ENCODE measurements at places on chromosomes 5 and 9.

DNA sequence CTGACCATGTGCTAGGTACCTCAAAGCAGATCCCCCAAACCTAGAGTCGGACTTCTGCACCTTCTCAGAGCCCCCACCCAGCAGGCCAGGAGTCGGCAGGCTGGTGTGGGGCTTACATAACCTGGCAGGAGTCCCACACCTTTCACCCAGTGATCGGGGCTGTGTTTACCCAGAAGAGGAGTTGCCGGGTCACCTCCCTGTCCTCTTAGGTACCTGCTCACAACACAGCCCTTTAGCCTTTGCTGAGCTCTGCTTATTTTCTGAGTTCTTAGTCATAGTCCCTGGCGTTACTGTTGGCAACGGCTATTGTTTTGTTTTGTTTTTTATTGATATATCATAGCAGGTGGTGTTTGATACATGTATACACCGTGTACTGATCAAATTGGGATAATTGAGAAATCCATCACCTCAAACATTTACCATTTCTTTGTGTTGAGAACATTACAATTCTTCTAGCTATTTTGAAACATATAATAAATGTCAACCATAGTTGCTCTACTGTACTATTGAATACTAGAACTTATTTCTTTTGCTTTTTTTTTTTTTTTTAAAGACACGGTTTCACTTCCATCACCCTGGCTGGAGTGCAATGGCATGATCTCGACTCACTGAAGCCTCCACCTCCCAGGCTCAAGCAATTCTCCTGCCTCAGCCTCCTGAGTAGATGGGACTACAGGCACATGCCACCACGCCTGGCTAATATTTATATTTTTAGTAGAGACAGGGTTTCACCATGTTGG lies 10.4 kb upstream of the EEIG1 start:
- DNase-seq: no peak

- DNase-seq: peak; percentile 24
Observed at GRCh38 chr9:124254261-124254682, 3.5 kb upstream of the NEK6 start.

DNA sequence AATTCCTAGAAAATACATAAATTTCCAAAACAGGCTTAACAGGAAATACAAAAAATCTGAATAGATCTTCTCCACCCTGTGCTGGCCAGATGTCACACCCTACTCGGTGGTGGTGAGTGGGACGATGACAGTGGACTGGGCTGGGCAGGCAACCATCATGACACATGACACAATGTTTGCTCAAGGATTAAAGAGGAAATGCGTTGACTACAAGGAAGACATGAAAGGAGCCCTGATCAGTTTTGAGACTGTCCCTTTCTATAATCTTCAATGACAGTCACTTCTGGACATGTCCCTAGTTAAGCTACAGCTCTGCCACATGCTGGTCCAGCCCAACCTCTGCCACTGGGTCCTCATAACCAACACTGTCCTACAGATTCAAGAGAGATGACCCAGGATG lies 99.8 kb downstream of the ZDHHC21 start:
- no peak for DNase-seq

- DNase-seq: no peak
Observed at GRCh38 chr9:121399126-121399882, 29.3 kb upstream of the STOM start.

DNA sequence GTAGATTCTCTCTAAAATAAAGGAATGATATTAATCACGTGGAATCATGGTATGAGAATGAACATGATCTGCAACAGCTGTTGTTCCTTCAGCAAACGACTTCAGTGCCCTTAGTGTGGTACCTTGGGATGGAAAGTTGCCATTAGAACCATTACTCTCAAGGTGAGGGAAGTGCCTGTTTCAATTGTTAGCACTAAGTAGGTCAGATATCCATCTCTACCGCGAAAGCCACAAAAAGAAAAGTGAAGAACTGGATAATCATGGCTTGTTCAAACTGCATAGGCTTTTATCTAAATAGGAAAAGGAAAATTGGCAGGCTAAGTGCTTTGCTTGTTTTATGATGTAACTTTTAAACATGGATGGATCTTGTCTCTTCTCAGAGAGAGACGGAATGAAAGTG lies 380.7 kb downstream of the MRPS30 start:
- DNase-seq: no peak

GRCh38 chr9:115254287-115255180 lies 136.6 kb upstream of the TNC start:
- DNase-seq: no peak
